ENCODE measurements at places on chromosomes 7 and 10.
A peak's percentile ranks its signal among the peaks of the same experiment; 100 is the strongest.

GRCh38 chr10:71207578-71207977 is 4.8 kb upstream of the UNC5B start:
- no peak for DNase-seq

- DNase-seq = no peak
Observed at GRCh38 chr10:30786131-30786530, 156.6 kb upstream of the LYZL2 start.

DNA sequence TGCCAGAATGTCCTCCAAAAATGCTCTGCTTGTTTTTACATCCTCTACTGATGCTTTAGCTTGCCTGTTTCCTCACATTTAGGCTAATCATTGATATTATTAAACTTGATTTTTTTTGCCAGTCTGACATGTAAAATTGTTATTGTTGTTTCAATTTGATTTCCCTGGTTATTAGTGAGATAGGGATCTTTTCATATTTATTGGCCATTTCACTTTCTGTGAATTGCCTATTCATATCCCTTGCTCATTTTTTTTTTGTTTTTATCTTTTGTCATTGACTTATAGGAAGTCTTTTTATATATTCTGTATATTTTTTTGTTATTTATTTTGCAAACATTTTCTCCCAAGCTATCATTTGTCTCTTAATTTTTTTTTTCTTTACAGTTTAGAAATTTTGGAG is 13.2 kb downstream of the FAM221A start:
- DNase-seq = no peak

GRCh38 chr7:89500084-89500483 is 654.2 kb upstream of the STEAP1 start:
- DNase-seq = no peak

GRCh38 chr7:66837007-66837406 is 84.0 kb upstream of the TMEM248 start:
- DNase-seq = peak; percentile 50

- no peak for DNase-seq
Observed at GRCh38 chr7:40780460-40780859, 645.7 kb downstream of the SUGCT start.

- no peak for DNase-seq
Observed at GRCh38 chr10:62992145-62992721, 140.9 kb upstream of the NRBF2 start.

- no peak for DNase-seq
Observed at GRCh38 chr7:44709011-44709915, 39.4 kb upstream of the ZMIZ2 start.

- no peak for DNase-seq
Observed at GRCh38 chr10:68992636-68993440, 4.2 kb downstream of the KIFBP start.
